ENCODE measurements at places on chromosomes 2 and 18.

DNA sequence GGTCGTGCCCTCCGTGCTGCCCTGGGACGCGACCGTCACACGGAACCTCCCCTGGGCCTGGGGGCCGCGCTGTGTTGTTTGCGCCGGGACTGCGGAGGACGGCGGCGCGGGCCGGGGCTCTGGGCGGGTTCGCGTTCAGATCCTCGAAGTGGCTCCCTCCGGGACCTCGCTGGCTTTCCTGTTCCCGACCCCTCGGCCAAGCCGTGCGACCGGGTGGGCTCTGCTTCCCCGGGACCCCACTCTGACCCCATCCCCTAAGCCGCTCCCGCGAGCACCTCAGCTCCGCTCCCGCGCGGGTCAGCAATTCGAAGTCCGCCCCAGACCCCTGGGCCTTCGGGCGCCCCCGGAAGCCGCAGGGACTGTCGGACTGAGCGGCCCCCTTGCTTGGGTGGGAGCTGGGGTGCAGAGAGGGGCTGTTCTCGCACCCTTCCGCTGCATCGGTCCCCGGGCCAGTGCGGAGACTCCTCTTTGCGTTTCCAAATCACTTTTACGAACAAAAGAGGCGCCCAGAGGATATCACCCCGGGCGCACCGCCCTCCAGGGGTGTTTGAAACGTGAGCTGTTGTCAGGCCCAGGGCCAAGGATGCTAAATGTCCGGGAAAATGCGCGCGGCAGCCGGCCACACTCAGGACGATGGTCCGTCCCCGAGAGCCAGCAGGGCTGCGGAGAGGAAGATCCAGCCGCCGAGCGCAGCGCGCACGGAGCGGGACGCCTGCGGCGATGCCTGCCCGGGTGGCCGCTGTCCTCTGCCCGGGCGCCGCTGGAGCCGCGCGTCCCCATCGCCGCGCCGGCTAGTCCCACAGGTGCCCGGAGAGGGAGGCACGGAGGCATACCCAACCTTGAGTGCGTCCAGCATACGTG is 73.5 kb downstream of the ZCCHC2 start:
- DNase-seq: no peak

DNA sequence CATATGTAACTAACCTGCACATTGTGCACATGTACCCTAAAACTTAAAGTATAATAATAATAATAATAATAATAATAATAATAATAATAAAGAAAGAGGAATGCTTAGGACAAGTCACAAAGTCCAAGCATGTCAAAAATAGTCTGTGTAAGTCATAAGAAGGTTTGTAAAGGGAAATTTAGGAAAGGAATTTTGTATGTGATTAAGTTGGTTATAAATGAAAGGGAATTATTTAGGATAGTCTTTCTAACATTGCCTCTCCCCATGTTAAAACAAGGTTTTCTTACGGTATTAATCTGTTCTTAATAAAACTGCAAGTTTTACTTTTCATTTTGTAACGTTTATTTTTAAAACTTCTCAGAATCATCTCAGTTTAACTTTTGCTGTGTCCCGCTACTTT is 62.8 kb downstream of the SESTD1 start:
- no peak for DNase-seq

GRCh38 chr18:7224198-7224597 is 6.7 kb upstream of the LRRC30 start:
- DNase-seq: no peak

- no peak for DNase-seq
Observed at GRCh38 chr2:128273469-128274081, 45.1 kb downstream of the HS6ST1 start.

- DNase-seq: no peak
Observed at GRCh38 chr2:8827729-8828128, 9.7 kb downstream of the KIDINS220 start.

- peak; percentile 3 for DNase-seq
Observed at GRCh38 chr2:160940699-160941098, 219.5 kb upstream of the TANK start.

DNA sequence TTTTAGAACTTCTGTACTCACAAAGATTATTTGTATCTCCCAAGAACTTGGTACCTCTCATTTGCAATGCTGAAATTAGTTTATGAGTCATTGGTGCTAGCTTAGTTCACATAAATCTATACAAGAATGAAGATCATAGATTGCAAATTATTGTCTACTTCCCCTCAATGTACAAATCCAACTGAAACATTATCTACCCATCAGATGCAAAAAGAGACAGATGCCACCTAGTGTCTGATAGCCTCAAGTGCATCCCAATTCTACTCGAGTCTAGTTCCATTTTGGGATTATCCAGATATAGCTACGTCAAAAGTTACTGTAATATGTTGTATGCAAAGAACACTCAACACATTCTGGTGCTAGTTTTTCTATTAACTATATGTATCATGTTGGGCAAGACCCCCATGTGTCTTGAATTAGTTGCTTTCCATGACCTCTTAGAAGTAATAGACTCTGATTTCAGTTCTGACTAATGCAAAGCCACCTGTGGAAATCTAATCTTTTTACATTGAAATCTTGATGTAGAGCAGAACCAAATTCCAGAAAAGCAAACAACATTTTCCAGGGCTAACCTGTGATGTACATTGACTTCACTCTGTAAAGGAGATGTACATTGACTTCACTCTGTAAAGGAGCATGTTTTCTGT is 210.0 kb downstream of the RBM43 start:
- DNase-seq: peak; percentile 6

DNA sequence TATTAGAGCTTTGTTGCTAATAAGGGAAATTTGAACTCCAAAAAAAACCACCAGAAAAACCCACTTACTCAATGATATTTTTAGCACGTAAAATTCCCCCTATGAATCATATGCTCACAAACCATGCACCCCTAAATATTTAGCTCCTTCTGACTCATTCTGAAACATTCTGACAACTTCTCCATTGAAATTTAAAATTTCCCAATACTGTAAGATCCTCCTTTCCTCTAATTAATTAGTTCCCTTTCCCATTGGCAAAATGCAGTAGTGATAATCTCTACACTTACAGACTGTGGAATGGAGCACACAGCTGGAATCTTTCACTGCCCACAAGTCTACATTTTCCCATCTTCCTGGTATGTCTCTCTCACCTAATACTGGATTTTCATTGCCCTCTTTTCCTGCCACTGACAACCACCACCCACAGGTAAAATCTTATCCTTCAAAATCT is 215.8 kb upstream of the ACVR2A start:
- DNase-seq: no peak

Measured in CD4-positive, alpha-beta T cell treated with Interleukin-6 at 100 ng/mL for 8 hours (primary cell).